ENCODE measurements at places on chromosomes 12 and 14.
A peak's percentile ranks its signal among the peaks of the same experiment; 100 is the strongest.

DNA sequence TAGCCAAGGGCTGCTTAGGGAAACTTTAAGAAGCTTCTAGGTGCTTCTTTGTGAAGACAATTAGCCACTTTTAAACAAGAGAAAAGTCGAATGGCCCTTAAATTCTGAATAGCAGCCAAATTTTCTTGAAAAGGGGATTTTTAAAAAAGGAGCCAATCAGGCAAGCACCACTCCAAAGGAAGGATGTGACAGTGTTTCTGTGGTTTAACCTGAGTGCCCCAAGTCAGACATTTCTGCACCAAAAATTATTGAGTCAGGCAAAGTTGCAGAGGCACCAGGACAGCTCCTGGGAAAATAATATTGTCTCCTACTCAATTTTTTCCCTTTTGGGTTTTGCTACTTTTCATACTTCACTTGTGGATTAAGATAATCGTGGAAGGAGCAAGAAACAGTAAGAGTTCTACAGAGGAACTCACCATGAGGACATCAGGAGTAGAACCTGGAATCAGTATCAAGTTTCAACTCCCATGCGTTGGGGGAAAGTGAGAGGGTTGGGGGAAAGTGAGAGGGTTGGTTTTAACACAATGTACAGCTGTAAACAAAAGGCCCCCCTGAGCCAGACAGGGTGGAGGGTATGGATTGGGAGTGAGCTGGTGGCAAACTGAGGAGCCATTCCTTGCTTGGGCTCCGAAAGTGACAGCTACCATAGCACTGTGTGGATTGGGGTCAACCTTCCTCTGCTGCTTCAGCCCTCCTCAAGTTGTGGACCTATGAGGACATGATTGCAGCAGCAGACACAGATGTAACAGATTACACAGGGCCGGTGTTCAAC is 90.8 kb downstream of the SLC38A1 start:
- DNase-seq: no peak

- DNase-seq: no peak
Observed at GRCh38 chr14:104800771-104801519, at the start of gene ZBTB42. Gene ZBTB42 (plus strand): TSS chr14:104801101. CDS start chr14:104801198, 97 bp downstream.

- peak; percentile 21 for DNase-seq
Observed at GRCh38 chr12:78470354-78471195, 394.0 kb upstream of the SYT1 start.

- no peak for DNase-seq
Observed at GRCh38 chr14:105323663-105324062, 9.1 kb downstream of the PACS2 start.

GRCh38 chr12:27257104-27257843 is 13.2 kb downstream of the STK38L start:
- no peak for DNase-seq

GRCh38 chr12:51714666-51715065 is 123.6 kb downstream of the SCN8A start:
- DNase-seq: no peak

- DNase-seq: no peak
Observed at GRCh38 chr14:44036248-44036647, 470.8 kb downstream of the FSCB start.

DNA sequence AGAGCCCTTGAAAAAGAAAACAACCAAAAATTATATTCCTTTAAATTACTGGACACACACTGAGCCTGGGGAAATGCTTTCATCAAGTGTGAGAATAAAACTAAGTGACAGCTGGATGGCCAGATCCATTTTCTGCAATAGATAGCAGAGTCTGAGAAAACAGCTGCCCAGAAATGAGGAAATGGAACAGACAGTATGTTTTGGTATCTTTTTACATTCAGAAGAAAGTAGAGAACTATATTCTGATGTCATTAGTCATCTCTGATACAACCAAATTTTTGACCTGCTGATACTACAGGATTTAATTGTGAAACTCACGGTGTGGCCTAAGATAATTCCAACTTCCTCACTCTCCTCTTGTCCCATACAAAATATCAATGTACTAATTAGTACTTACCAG is 78.2 kb downstream of the HMGA2 start:
- no peak for DNase-seq

DNA sequence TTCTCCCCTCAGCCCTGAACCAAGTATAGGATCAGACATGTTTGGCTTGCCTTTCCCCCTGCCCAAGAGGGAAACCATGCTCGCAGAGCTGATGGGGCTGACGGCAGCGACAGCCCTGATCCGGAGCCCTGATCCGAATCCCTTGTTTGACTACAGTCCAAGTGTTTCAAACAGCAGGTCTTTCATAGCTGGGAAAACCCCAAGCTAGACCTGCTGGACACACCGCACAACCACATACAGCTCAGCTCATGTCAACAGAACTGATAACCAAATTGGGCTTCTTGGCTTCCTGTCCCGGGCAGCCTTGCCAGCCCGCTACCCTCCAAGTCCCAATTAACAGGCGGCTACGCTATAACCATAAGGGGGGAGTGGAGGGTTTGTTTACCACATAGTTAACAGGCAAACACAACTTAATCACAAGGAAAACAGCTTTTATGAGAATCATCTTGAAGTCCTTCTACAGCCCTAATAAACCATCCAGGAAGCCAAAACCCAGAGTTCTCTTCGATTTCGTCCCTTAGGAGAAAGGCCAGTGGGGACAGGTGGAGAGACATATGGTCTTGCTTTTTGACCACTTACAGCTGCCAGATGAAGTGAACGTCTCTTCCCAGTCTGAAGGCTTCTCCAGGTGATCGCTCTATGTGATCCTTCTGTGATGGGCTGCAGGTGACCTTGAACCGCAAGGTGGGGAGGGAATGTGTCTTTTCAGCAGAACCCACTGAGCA is 64.5 kb upstream of the MANSC4 start:
- DNase-seq: no peak

DNA sequence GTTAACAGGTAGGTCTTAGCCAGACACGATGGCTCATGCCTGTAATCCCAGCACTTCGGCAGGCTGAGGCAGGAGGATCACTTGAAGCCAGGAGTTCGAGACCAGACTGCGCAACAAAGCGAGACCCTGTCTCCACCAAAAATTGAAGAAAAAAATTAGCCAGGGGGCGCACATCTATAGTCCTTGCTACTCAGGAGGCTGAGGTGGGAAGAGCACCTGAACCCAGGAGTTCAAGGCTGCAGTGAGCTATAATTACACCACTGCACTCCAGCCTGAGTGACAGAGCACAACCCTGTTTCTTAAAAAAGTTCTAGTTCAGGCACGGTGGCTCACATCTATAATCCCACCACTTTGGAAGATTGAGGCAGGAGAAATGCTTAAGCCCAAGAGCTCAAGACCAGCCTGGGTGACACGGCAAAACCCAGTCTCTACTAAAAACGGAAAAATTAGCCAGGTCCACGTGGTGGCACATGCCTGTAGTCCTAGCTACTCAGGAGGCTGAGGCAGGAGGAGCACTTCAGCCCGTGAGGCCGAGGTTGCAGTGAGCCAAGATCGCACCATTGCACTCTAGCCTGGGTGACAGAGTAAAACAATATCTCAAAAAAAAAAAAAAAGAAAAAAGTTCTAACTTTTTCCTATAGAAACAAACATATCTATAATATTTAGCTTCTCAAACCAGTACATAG is 9.1 kb downstream of the BAZ1A start:
- DNase-seq: no peak

DNA sequence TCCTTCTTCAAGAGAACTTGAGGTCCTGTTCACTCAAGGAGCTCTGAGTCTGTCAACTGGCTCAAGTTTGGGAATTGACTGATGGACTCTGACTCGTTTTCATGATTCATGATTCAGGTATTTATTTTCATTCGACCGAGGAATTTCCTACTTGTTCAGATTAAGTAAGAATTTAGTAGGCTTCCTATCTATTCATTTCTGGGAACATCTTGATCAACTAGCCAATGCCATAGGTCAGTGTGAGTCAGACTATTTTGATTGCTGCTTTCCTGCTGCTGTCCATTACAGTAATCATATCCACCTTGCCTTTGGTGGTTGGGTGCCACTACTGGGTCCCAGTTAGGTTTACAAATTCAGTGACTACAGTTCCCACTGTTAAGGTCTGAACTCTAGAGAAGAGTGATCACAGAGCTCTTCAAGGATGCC is 6.1 kb downstream of the FAM186A start:
- DNase-seq: peak; percentile 84

DNA sequence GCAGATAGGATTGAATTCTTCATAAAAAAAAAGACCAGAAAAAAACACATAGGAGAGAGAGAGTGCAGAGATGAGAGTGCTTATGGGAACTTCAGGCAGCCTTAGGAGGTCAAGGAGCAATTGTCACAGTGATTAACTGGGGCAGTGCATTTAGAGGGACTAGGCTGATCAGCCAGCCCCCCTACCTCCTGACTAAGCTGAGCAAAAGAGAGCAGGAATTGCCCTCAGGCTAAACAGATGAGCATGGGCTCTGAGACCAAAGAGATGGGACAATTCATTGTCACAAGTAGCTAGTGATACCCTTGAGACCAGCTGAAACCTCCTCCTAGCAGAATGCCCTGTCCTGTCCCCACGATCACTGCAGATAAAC is 124.0 kb downstream of the BTG1 start:
- DNase-seq: no peak

DNA sequence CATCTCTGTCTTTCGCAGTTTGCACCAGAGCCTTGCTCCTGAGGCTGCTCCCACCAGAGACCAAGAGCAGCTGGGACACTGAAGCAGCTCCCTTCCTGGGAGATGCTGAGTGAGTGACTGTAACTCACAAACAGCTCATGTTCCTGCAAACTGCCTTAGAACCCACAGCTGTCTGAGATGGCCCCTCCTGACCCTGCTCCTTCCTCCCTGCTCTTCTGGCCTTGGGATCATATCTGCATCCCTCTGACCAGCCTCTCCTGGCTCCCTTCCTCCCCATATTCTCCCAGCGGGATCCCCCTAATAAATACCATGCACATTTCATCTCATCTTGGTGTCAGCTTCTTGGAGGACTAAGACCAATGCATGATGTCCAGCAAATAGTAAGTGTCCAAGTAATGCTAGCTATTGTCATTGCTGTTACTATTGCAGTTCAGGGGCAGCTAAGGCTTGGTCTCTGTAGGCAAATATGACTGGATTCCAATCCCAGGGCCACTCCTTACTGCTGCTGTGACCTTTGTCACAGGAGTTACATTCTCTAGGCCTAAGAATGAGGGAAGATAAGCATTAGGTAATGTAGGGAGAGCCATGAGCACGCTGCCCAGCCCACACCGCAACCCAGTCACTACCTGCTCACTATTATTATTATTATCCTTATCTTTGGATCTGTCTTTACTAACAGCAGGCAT is 47.9 kb downstream of the SYNE3 start:
- DNase-seq: no peak

DNA sequence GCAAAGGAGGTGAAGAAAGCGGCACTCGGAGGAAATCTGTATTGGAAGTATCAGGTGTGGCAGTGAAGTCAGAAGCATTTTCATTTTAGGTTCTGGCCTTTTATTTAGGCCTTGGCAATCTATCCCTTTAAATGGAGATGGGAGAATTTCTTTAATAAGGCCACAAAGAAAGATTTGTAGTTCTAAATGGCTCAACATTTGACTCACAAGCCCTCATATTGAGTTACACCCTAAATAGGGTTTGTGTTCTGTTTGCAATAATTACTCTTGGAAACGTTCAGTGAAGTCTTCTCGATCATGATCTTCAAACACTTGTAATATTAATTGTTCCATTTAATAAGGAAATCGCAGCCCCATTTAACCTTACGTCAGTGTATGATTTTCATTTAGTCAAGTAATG is 25.3 kb upstream of the TMEM260 start:
- no peak for DNase-seq

DNA sequence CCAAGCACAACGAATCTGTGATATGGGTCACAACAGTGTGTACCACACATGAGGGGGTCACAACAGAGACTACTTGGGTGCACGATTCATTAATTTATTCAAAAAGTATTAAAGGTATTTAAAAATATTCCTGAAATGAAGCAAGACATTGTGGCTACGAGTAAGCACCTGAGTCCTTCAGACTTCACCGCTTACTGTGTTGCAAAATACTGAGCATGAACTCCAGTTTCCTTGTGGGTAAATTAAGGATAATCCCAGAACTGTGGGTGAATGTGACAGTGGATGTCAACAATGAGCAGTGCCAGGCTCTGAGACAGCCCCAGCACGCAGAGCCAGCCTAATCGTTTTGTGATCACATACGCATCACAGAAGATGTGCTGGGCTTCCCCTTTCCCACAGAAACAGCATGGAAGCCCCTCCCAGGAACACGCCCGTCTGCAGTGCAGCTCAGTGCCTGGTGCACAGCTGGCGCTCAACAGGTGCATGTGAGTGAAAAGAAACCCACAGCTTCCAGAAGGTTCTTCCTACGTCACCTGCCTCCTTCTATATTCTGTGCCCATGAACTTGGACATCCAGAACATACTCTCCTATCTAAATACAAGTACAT is 29.1 kb downstream of the CDC42BPB start:
- DNase-seq: no peak

- no peak for DNase-seq
Observed at GRCh38 chr14:71202881-71203280, 295.6 kb downstream of the PCNX1 start.

GRCh38 chr14:100048786-100049185 is 16.4 kb upstream of the EVL start:
- DNase-seq: no peak

GRCh38 chr14:76324133-76324532 is 51.8 kb upstream of the ESRRB start:
- no peak for DNase-seq

DNA sequence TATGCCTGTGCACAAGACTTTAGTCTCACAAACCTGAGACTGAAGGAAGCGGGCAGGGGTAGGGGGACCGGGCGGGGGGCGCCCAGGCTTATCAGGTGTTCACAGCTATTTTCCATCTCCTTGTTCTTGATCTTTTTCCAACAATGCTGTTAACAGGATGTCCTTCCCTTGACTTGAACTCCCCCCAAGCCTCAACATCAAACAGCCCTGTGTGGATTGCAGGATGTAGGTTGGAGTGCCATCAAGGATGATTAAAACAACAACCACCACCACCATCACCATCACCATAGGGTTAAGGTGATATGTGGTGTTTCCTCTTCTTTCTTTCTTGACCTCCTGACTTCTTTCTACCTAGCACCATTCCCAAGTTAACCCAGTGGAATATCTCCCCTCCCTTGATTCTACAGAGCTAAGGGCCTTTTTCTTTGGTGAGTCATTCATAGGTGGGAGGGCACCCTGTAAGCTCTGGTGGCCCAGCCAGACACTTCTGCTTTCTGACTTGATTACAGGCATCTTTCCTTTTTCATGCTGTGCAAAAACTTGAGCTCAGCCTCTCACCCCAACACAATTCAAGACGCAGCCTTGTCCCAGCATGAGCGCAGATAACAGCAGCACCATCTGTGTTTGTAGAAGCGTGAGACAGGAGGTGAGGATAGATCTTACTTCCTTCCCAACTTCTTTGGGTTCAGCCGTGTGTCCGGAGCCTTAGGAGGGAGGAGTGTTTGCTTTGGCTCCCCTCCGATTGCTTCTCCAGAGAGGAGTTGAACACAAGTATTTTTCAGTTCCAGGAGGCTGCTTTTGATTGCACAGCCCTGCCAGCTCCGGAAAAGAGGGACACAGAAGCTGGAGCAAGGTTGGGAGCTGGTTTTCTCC is 26.8 kb downstream of the FLVCR2 start:
- peak; percentile 18 for DNase-seq
